Lung (tissue), 17 donors: ENCODE measurements at places on chromosomes 6 and 20. TPM values are rescaled to one million over a fixed set of nuclear protein-coding genes. Genes with fewer than 3 reads are reported as not detected.

The CTCFL gene
- polyA plus RNA-seq, result 0.02 TPM

The PAK5 gene
- polyA plus RNA-seq, result 0.04 TPM

The TGM3 gene
- polyA plus RNA-seq, result 0.41 TPM

The SNRNP48 gene
- 4.6 TPM for polyA plus RNA-seq

The JAG1 gene
- 11.9 TPM for polyA plus RNA-seq

The TMEM200A gene
- polyA plus RNA-seq, result 6.4 TPM

The SLC35D3 gene
- 0.03 TPM for polyA plus RNA-seq

The ERVFRD-1 gene
- polyA plus RNA-seq, result 0.06 TPM

The KIF6 gene
- 1.1 TPM for polyA plus RNA-seq

The SAMD5 gene
- polyA plus RNA-seq, result 4.1 TPM
